SJSA1 (cell line): ENCODE measurements at places on chromosomes 7 and 10. TPM values are rescaled to one million over a fixed set of nuclear protein-coding genes. Genes with fewer than 3 reads are reported as not detected.

GRCh38 chr10:133140417-133141143, 19.4 kb upstream of the KNDC1 start:
- DNase-seq: no peak

DNA sequence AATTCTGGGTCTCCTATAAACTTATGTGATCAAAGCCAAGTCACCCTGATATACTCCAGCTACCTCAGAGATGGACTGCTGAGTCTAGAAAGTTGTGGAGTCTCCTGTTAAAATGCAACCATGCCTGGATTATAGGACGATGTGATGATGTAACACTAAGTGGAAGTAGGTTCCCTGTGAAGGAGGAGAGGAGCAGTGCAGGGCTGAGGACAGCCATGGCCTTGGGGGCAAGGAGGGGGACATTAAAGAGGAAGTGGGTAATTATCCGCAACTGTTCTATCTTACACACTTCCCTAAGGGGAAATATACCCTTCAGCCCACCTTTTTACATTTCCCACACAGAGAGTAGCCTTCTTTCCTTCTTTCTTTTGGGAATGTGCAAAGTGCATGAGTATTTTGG, 63.8 kb downstream of the MTPN start:
- DNase-seq: no peak

DNA sequence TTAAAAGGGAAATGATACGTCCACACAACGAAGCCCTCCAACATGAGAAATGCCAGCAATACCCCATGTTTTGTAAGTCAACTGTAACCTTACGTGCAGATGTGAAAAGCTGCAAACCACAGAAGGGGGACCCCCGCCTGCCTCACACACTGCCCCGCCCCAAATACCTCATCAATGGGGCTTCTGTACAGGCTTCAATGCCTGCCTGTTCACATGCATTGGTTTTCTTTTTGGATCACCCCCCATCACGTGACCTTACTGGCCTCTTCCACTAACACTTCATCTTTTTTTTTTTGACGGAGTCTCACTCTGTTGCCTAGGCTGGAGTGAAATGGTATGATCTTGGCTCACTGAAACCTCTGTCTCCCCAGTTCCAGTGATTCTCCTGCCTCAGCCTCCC, 224.0 kb downstream of the TNS3 start:
- DNase-seq: no peak

DNA sequence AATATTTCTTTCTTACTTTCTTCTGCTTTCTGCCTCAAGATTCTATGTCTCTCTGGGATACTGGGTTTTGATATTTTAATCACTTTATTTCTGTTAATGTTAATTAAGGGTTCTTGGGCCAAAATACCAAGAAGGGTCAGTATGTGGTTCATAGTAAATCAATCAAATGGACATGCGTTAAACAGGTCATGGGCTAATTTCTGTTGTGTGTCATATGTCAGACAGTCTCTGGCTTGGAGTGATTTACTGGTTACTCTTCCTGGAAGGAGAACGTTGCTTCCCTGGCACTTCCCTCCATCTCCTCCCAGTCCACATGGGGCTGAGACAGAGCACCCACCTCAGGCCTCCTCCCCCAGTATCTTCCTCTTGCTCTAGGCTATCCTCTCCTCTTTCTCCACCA, 489.1 kb downstream of the SUGCT start:
- no peak for DNase-seq

- no peak for DNase-seq
These were observed 63.8 kb downstream of the PAPSS2 start for GRCh38 chr10:87723500-87723899.

DNA sequence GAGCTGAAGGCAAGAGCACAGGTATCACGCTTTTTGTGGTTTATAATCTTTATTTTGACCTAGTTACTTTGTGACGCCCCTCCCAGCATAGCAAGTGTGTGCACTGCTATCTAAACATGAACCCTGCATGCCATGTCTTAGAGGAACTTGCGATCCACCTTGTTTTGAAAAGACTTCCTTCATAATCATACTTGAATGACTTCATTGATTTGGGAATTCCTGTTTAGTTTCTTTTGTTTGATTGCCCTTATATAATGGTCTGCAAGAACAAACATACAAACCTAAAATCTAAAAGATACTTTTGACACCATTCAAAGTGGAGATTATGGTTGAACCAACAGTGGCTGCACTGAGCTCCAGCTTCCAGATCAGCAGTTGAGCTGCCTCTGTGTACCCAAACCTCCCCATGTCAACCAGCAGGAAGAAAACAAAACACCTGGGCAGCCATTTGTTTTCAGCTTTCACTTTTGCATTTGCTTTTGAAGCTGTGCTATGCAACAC, 132.6 kb downstream of the CELF2 start:
- DNase-seq: no peak

GRCh38 chr10:72567889-72568640, 57.8 kb downstream of the MICU1 start:
- no peak for DNase-seq

GRCh38 chr7:116776610-116777289, 85.6 kb upstream of the CAPZA2 start:
- DNase-seq: no peak

- DNase-seq: no peak
These were observed 705 bp downstream of the SLF2 start for GRCh38 chr10:100913470-100913865.

DNA sequence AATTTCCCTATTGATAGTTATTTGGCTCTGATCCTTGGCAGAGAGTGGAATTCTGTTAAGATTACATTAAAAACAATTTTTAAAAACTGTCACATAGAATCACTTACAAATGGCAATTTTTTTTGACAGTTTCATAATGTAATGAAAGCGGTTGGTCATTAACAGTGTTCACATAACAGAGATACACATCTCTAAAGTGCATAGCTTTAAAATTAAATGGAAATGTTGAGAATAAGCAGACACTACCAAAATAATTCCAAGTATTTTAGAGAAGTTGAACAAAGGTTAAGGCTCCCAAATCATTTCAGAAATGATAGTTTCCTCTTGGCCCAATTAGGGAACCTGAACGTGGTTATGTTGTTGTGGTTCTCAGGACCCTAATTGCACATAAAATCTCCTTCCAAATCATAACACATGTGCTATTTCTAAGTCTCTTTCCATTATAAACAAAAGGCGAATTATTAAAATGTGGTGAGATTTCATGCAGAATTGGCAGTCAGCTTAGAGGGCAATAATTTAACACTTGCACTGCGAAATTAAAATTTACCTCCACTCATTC, 528.9 kb upstream of the FZD8 start:
- DNase-seq: no peak

DNA sequence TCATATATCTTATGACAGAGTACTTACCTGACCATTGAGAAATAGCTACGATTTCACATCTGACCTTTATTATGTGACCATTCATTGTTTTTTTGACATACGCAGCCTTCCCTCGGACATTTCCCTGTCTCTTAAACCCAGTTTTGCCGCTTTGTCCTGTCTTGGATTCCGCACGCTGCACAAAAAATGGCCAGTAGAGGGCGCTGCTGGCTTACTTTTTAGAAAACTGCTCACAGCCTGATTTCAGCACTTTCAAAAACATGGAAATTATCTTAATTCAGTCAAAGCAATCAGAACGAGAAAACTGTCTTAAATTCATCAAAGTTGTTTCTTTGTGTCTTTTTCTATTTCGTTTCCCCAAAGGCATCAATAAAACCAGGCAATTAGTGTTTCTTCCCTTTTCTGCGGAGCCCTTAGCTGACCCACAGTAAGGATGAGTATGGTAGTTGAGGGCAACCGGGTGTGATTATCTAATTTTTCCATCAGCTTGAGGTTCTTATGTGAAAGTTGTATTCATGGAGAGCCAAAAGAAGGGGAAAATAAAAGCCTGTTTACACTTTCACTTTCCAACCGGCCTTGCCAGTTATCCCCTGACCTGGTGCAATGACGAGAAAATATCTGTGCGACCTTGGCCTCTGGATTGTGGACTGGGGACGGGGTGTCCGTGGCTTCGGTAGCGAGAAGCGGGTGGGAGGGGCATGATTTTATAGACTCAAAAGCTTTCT, 144.4 kb downstream of the DYNC1I1 start:
- peak; percentile 83 for DNase-seq

- no peak for DNase-seq
These were observed 16.2 kb downstream of the MACC1 start for GRCh38 chr7:20200971-20201370.

- no peak for DNase-seq
These were observed 21.4 kb upstream of the PAX2 start for GRCh38 chr10:100723770-100724530.

DNA sequence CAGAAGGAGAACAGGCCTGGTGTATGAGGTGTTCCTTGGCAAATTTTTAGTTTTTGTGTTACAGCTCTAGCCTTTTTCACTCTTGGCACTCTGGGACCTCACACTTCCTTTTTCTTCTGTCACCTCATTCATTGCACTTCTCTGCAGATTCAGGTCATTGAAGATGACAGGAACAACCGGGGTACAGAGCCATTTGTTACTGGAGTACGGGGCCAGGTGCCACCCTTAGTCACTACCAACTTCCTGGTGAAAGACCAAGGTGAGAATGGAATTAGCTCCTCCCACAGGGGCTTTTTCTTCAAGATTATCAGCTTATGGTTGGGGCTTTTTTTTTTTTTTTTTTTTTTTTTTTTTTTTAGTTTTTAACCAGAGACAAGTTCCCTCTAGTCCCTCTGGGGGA, 18.5 kb upstream of the CHCHD1 start:
- DNase-seq: no peak

GRCh38 chr10:235915-236314, 100.7 kb downstream of the ZMYND11 start:
- DNase-seq: no peak

DNA sequence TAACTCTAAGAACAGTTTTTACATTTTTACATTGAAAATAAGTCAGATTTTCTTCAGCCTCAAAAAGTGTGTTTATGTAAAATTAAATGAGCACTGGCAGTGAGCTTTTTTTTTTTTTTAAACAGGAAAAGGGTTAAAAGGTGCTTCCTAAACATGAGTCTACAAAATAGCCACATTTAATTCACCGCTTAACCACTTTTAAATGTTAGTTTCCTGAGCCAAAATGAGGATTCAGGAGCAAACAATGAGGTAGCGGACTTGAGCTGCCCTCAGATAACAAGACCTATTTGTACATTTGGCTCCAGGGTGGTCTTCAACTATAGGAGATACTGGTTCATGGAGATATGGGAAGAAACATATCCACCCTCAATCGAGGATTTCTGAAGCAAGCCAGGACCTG, 22.8 kb downstream of the AKR1C3 start:
- no peak for DNase-seq

- DNase-seq: peak; percentile 75
These were observed 229.6 kb downstream of the PRPF18 start for GRCh38 chr10:13816195-13816925.

DNA sequence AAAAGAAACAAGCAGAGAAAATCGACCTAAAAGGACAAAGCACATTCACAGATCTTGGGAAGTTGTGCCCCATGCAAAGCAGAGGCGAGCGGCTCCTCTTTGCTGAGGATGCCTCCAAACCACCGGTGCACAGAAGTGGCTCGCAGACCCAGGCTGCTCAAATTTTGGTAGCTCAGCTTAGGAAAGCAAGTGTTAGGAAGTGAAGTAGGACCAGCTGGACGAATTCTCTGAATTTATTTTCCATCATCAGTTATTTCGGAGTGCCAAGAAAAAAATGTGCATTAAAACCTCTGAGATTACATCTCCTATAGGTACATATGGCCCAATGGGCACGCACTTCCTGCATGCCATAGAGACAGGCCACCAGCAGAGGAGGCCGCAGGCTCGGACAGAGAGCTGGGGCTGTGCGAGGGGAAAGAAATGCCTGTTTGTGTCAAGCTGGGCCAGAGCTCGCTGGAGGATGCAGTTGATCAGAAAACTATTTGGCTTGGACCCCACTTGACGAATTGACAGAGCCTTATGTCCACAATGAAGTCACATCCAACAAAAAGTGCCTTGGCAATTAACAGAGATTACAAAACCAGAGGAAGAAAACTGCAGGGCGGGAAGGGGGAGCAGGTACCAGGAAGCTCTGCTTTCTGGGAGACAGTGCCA, 122.3 kb upstream of the LYZL2 start:
- peak; percentile 57 for DNase-seq

DNA sequence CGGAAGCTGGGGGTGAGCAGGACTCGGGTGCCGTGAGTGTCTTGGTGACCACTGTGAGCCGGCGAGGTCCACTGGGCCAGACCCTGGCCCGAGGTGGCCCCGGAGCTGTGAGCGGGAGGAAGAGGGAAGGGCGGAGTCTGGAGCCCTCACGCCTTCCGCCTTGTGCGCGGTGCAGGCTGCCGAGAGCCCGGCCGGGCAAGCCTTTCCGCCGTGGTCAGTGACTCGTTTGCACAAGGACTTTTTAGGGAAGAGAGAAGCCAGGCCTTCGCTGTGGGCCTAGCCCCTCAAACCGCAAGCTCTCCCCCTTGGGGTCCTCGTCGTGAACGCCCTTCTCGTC, 40.9 kb upstream of the ZNF32 start:
- DNase-seq: no peak

DNA sequence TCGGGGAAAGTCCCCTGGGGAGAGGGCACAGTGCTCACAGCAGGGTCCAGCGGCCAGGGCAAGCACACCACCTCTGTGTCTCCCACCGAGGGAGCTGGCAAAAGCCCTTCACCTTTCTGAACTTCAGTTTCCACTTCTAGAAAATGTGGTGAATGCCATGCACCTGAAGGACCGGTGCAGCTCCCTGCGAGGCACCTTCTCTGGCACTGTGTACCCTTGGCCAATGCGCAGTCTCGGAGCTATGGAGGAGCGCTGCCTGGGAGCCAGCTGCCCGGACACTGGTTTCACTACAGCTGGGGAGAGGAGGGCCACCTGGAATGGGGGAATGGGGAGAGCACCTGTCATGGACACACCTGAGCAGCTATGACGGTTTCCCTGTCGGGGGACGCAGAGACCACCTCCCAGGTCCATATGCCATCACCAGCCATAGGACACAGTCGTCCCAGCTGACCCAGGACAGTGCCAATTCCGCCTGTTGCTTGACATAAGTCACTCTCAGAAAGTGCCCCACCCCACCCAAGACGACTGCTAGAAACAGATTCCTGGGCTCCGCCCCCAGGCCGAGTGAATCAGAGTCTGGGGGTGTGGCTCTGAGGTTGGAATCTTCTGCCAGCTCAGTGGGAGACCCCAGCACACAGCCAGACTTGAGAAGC, 16.8 kb downstream of the RASGEF1A start:
- DNase-seq: no peak

DNA sequence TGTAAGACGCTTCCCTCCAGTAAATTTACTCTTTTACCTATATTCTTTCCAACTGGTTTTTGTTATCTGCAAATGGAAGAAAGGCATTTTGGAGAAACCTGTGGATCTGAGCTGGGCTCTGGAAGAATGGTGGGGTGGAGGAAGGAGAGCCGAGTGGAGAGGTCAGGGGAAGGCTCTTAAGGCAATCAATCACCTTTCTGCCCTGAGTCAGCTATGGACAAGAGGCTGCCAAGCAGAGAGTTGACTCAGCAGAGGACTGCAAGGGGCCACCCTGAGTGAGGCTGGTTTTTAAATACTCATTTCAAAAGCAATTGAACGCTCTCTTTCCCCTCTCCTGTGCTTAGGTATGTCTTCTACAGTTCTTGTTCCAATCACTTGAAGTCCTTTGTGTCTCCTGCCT, 81.8 kb downstream of the SPAG6 start:
- no peak for DNase-seq

Gene LIPN
- total RNA-seq: not detected in 2 replicates

Gene SPDYE11
- total RNA-seq: not detected in 2 replicates

Gene HOXA1
- total RNA-seq: 2.0 and 5.8 TPM in 2 replicates

Gene LRRC4
- total RNA-seq: 0.34 and 1.4 TPM in 2 replicates

Gene C10orf105
- not detected in 2 replicates for total RNA-seq

Gene NPTX2
- 138 and 160 TPM in 2 replicates for total RNA-seq

Gene NRAP
- total RNA-seq: not detected in 2 replicates

Gene ZNF853
- total RNA-seq: 0.08 TPM in 1 of 2 replicates, not detected in the other

Gene VSTM4
- 1.8 and 3.7 TPM in 2 replicates for total RNA-seq

Gene CPN1
- not detected in 2 replicates for total RNA-seq

Gene PTN
- total RNA-seq: 56.7 and 70.6 TPM in 2 replicates

Gene ASB10
- not detected in 2 replicates for total RNA-seq

Gene ZC3HAV1L
- 7.5 and 15.2 TPM in 2 replicates for total RNA-seq

Gene MMRN2
- total RNA-seq: 1.5 TPM in 1 of 2 replicates, not detected in the other
